Right hindlimb (tissue), 1 donor: ENCODE measurements at places on chromosomes 13 and 19.

GRCh38 chr13:111541752-111542529, 221.5 kb downstream of the TEX29 start:
- DNase-seq: no peak

- no peak for DNase-seq
These were observed 44.7 kb upstream of the LATS2 start for GRCh38 chr13:21106089-21106488.

GRCh38 chr13:95457294-95457693, 95.2 kb upstream of the CLDN10 start:
- no peak for DNase-seq

- DNase-seq: no peak
These were observed 14.2 kb downstream of the CRTC1 start for GRCh38 chr19:18697680-18698079.

- no peak for DNase-seq
These were observed 299.3 kb downstream of the NDFIP2 start for GRCh38 chr13:79780240-79780639.

DNA sequence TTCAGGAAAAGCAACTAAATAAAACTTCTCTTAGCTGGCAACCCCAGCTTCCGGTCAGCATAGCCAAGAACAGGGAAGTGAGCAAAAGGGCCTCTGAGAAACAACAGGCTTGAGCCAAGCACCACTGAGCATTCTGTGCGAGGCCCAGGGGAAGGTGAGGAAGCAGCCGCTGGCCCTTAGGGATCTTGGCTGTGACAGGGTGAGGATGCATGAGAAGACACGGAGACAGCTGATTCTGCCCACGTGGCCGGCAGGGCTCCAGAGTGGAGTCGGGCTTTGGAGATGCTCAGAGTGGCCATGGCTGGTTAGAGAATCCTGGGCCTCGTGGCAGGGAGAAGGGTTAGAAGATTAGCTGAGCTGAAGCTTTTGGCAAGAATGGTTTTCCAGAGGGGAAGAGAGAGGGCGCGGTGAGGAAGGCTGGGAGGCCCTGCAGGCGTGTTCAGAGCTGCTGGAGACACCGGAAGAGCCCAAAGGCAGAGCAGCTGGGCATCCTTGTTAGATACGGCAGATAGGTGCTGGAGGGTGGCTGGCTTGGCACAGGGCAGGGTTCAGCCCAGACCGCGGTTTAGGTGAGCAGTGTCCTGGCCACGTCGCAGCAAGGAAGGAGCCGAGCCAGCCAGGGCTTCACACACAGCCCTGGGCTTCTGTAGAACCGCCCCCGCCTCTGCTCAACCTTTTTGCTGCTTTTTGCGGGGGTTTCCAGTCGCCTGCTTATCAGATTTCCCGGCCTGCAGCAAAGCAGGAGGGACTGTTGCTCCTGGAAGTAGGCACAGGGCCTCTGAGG, 17.3 kb downstream of the UPF1 start:
- DNase-seq: peak; percentile 79

- DNase-seq: no peak
These were observed 54.4 kb upstream of the RANBP3 start for GRCh38 chr19:6032381-6032780.
